GM12891 (cell line): ENCODE measurements at places on chromosomes 13 and 19.

- DNase-seq, result no peak
Measured at GRCh38 chr19:5430237-5430636, 25.0 kb upstream of the ZNRF4 start.

GRCh38 chr19:10915130-10916091 is 13.0 kb downstream of the YIPF2 start:
- no peak for DNase-seq

GRCh38 chr19:17264641-17264979 is at the start of gene USHBP1:
USHBP1 (minus strand) TSS chr19:17264745; CDS start chr19:17264299, 446 bp downstream.
- no peak for DNase-seq

DNA sequence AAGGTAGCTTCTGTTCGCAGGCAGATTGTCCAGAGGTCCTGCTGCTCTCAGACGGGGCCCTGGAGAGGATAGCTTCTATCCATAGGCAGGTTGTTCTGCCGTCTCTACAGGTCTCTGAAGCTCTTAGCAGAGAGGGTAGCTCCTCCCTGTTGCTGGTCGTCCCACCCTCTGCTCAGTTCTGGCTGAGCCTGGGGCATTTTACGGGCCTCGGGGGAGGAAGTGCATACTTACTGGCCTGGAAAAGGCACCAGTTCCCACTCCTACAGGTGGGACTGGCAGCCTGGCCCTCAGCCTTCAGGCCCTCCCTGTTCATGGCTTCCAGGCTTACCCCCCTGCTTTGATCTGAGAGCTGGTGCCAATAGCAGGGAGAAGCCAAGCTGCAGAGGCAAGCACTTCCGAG is 42.3 kb downstream of the USPL1 start:
- DNase-seq, result no peak

GRCh38 chr13:91056746-91057145 is 290.7 kb upstream of the MIR17HG start:
- DNase-seq, result no peak

GRCh38 chr19:5987077-5987818 is 9.3 kb upstream of the RANBP3 start:
- peak; percentile 51 for DNase-seq

DNA sequence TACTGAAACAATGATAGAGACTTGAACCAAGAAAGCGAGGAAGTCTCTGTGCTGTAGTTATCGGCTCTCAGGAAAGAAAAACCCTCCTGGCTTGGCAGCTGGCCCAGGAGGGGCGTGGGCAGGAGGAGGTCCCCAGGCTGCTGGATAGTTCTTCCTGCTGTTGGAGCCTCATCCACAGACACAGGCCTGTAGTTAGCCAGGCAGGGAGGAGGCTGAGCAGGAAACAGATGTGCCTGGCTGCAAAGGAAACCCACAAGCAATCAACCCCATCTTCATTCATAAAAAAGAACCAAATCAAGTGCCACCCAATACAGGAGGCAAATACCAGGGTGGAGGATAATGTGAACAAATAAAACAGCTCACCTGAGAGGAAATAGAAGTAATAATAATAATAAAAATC is 86.2 kb downstream of the IRS2 start:
- DNase-seq, result no peak

DNA sequence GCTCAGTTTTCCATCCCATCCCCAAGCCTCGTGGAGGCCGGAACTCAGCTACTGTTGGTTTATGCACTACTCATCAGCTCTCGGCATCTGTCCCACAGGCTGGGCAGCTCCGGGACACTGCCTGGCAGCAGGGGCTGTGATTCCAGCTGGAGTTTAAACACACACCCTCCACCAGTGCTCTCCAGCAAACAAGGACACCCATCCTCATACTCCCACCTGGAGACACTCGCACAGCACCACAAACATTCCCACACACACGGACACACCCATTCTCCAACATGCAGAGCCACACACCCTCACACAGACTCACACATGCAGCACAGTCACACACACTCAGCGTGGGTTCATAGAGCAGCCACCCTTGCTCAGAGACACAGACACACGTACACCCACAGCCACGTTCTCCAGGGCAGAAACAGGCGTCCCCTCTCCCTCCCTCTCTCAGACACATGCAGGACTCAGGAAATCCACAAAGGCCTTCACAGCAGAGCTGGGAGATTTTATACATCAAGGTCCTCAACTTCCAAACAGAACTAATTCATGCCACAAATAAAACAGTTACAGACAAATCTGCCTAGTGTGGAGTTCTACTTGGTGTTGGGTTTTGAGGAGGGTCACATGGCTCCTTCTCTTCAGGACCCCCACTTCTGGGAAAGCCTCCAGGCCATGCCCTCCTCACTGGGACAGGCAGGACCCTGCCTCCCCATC is 785.4 kb downstream of the UQCRFS1 start:
- DNase-seq, result no peak

DNA sequence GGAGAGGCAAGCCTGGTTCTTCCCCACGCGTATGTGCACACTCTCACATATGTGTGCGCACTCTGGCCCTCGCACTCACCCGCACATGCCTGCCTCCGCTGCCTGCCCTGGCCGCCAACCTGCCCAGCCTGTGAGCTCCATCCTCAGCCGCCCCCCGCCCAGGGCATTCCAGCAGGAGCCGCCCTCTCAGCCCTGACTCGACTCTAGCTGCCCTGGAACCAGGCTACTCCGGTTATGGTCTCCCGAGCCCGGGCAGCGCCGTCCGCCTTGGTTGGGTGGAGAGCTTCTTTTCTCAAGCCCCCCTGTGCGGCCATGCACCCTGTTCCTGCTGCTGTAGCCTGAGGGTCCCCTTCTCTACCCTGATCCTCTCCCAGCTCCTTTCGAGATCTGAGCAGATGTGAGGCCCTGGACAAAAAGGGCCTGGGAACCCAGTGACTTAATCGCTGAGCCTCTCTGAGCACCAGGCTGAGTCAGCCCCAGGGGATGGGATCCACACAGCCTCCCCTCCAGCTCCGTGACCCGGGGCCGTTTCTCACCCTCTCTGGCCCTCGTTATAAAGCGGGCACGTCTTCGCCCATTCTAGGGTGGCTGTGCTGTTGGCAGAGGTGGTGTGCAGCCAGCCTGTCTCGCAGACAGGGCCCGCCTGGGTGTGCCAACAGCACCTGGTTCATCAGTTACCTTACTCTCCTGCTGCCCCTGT is 191.5 kb downstream of the TEX29 start:
- no peak for DNase-seq

GRCh38 chr19:4717191-4717965 is 6.3 kb downstream of the DPP9 start:
- DNase-seq, result no peak

GRCh38 chr13:33108620-33109019 is 92.4 kb downstream of the KL start:
- DNase-seq, result no peak
